Globus pallidus (tissue), 1 donor: ENCODE measurements at places on chromosomes 7 and 10.

GRCh38 chr7:22193450-22193983 lies 163.4 kb downstream of the RAPGEF5 start:
- DNase-seq, result peak; percentile 92

- no peak for DNase-seq
Measured at GRCh38 chr10:72316386-72316700, 38.4 kb downstream of the DNAJB12 start.

DNA sequence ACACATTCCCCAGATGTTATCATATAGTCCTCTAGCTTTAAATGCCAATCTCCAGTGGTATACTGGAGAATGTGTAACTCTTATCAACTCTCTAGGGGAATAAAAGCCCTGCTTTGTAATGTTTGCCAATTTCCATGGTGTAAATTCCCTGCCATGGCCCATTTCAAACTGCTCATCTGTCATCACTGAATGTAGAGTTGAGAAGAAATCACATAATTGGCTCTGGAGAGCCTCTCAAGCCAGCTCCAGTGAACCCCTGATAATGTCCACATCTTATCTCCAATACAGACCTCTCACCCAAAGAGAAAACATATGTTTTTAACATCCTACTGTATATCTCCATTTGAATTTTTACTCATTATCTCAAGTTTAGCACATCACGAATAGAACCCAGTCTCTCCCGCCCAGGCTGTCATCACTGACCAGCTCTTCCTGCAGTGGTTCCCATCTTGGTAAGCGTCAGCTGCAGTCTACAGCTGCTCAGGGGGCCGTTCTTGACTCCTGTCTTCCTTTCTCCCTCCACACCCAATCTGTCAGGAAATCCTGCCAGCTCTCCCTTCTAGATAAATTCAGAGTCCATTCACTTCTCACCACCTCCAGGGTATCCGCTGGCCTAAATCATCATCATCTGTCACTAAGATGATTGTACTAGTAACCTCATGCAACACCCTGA lies 332.4 kb downstream of the FRMD4A start:
- no peak for DNase-seq

- peak; percentile 62 for DNase-seq
Measured at GRCh38 chr7:36600869-36601530, 123.3 kb downstream of the AOAH start.

- DNase-seq, result no peak
Measured at GRCh38 chr10:116056445-116057293, 216.3 kb downstream of the GFRA1 start.

GRCh38 chr7:99693100-99693426 lies 13.3 kb upstream of the CYP3A5 start:
- DNase-seq, result no peak

DNA sequence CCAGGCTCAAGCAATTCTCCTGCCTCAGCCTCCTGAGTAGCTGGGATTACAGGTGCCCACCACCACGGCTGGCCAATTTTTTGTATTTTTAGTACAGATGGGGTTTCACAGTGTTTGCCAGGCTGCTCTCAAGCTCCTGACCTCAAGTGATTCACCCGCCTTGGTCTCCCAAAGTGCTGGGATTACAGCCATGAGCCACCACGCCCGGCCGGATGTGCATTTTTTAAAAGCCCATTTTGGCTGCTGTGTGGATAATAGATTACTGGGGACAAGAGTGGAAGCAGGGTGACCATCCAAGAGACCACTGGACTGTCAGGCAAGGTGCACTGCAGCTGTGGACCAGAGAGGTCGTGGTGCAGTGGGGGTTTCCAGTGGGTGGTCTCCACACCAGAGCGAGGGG lies 21.4 kb downstream of the HKDC1 start:
- DNase-seq, result no peak

DNA sequence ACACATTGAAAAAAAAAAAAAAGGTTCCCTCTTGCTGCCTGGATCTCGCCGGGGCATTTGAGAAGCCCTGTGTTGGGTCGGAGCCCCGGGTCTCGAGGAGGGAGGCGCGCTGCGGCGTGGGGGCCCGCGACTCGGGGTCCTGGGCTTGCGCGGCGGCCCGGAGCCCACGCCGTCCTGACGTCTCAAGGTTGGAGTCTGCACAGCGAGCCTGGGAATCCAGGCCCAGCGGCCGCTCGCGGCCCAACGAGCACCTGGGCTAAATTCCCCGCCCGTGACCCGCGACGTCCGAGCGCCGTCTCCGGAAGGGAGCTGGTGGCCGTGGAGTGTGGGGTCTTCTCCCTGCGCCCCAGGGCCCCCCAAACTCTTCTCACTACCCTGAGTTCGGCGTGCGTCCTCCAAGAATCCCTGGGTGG lies 1.4 kb upstream of the CTBP2 start:
- no peak for DNase-seq

- DNase-seq, result no peak
Measured at GRCh38 chr7:105769901-105770628, 106.3 kb downstream of the ATXN7L1 start.

DNA sequence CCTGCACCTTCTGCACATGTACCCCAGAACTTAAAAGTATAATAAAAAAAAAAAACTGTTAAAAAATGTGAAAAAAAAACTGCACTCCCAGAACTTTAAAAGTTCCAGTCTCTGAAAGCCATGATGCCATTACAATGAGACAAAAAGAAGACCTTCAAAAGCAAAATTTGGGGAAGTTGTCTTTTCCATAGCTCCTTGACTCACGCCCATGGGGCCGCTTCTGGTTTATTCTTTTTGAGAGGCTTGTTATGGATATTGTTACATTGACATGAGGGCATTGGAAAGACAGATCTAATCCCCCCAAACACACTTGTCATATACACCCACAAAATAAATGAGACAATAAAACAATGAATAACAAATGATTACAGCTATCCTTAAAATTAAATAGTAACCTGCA lies 798 bp downstream of the BLNK start:
- no peak for DNase-seq

GRCh38 chr7:119748251-119748860 lies 524.6 kb upstream of the KCND2 start:
- DNase-seq, result no peak

GRCh38 chr7:49845626-49846025 lies 72.2 kb downstream of the VWC2 start:
- no peak for DNase-seq

GRCh38 chr7:120180221-120180620 lies 92.8 kb upstream of the KCND2 start:
- no peak for DNase-seq

DNA sequence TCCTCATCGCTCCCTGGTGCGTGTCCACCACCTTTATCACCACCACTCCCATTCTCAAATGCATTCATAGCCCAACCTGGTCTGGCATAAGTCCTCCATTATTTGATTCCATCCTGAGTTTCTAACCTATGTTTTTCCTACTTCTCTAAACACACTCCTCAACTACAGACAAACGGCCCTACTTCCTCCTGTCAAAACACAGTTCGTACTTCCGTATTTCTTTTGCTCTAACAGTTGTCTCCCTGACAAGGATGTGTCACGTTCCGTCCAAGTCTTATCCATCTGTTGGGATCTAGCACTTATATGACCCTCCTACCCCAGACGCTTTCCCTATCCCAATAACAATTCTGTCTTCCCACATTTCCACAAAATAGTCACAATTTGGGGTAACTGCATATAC lies 46.8 kb downstream of the DOCK4 start:
- no peak for DNase-seq

DNA sequence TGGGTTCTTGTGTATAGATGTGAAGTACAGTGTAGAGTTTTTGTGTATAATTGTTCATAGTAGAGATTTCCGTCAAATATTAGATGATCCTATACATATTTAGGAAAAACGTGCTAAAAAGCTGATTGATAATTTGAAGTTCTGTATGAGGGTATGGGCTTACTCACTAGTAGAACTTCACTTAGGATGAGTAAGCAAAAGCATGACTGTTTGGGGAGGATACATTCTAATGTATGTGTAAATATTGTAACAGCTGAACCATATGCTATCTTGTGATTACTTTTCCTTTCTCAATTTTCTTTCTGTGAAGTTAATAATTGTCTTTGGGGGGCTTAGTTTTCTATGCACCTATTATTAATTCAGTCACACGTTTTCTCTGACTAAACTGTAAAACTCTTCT lies 53.2 kb upstream of the PDK4 start:
- no peak for DNase-seq

- peak; percentile 20 for DNase-seq
Measured at GRCh38 chr10:118958984-118959925, 70.3 kb upstream of the NANOS1 start.

DNA sequence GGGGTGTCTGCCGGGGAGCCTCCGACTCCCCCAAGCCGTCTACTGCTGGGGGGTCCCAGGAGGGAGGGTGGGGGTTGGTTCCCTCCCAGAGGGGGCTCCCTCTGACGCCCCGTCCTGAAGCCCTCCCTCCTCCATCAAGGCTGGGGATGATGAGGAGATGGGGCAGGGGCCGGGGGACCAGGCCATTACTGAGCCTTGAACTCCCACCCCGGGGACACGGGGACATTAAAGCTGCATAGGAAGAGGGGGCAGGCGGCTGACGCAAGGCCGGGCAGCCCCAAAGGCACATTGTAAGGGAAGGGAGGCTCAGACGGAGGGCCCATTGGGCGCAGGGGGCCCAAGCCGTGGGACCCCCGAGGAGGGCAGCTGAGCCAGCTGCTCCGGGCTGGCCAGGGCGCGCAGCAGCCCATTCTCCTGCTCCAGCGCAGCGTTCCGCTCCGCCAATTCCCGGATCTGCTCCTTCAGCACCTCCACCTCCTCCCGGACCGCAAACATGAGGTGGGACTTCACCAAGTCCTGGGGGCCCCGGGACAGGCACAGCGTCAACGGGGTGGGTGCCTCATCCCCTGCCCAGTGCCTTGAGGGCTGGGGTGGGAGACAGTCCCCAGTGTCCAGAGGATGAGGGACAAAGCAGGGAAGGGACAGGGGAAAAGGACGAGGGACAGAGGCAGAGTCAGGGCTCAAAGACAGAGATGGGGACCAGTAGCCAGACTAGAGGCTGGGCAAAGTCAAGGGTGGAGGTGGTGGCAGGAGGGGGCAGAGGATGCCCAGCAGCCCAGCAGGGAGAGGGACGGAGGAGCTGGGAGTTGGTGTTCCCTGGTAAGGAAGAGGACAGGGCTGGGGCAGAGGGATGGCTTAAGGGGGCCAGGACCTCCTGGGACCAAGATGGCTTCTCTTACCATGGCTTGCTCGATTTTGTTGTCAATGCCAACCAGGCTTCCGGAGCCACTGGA lies 2.9 kb upstream of the SPACDR start:
- peak; percentile 45 for DNase-seq

DNA sequence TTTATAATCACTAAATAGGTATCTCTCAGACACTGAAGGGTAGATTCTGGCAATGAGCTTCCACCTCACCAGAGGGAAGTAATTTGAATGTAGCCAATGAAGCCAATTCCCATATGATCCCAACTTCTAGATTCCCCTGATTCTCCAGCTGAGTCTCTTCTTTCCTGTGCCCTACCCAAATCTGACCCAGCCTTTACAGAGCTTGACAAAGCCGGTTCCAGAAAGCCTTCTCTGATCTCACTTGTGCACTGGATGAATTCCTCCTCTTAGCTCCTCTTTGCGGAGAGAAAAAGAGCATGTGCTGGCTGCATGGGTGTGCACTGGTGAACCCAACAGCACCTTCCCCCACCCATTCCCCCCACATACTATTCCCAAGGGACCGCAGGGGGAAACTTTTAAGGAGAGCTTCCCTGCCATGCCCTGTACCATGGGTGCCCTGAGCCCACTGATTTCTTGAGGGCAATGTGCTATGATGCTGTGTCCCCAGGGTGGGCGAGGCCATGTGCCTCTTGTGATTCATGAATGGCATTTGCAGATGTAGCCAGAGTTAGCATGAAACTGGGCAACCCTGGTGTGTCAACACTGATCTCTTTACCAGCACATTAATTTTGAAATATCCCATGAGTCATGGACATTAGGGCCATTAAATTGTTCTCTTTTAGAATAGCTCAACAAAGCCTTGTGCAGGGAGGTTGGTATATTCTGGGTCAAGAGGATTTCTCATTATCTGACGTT lies 50.4 kb upstream of the PLEKHA1 start:
- no peak for DNase-seq

DNA sequence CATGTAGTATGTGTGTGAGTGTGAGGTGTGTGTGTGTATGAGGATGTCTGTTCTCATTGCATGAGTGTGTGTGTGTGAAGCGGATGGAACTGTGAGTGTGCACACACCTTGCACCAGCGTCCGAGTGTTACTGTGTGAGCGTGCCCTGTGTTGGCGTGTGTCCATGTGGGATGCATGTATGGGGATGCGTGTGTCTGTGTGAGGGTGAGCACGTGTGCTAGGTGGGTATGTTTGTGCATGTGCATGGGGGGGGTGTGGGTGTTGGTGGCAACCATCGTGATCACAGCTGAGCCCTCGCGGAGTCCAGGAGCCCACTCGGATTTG lies 6.4 kb downstream of the KNDC1 start:
- DNase-seq, result no peak

GRCh38 chr10:4254101-4254994 lies 469.3 kb upstream of the KLF6 start:
- no peak for DNase-seq

- no peak for DNase-seq
Measured at GRCh38 chr10:108327706-108328105, 1163.2 kb upstream of the SORCS1 start.

GRCh38 chr7:101094791-101095375 lies 9.6 kb downstream of the TRIM56 start:
- DNase-seq, result no peak

DNA sequence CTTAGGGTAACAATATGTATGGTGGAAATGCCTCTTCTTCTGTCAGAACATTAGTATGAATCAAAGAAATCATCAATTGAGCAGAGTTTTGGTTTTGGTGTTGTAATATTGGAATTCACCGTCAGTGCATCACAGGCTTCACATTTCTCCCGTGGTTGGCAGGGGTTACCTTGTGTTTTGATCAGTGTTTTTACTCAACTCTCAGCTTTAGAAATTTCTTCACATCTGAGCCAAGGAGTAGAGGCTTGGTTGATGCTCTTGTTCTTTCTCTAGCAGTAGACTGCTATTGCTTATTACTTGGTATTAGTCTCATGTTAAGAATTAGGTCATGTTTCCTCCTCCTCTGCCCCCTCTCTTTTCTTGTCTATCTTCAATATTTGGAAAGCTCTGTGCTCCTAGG lies 188.8 kb upstream of the SMIM30 start:
- no peak for DNase-seq

- DNase-seq, result no peak
Measured at GRCh38 chr7:45156516-45157272, 897 bp upstream of the RAMP3 start.

DNA sequence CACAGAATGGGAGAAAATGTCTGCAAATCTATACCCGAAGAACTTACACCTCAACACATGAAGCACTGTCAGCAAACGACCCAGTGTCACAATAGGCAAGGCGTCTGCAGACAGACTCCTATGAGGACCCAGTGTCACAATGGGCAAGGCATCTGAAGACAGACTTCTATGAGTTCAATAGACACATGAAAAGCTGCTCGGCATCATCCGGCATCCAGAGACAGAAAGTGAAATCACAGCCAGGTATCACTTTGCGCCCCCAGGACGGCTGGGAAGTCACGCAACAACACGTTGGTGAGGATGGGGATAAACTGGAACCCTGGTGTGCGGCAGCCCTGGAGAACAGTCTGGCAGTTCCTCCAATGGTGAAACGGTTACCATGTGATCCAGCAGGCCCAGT lies 273.2 kb downstream of the ELFN1 start:
- DNase-seq, result no peak
